Peyer's patch (tissue), 4 donors: ENCODE measurements at places on chromosomes 12 and 14. TPM values are rescaled to one million over a fixed set of nuclear protein-coding genes. Genes with fewer than 3 reads are reported as not detected.

DNA sequence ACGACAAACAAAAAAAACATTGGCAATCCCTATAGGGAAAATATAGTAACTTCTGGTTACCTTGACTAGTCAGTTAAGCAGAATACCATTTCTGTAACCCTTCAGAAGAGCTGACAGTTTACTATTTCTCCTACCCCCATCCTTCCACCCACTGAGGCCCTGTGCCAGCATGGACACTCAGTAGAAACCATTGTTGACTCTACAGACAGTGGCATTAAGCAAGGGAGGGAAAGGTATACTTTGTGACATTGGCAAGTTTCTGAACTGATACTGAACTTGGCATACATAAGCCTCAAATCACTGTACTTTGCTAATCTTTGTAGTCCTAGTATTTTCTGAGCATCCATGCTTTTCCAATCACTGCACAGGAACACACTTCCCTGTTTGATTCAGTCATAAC is 33.4 kb upstream of the VSX2 start:
- no peak for DNase-seq

DNA sequence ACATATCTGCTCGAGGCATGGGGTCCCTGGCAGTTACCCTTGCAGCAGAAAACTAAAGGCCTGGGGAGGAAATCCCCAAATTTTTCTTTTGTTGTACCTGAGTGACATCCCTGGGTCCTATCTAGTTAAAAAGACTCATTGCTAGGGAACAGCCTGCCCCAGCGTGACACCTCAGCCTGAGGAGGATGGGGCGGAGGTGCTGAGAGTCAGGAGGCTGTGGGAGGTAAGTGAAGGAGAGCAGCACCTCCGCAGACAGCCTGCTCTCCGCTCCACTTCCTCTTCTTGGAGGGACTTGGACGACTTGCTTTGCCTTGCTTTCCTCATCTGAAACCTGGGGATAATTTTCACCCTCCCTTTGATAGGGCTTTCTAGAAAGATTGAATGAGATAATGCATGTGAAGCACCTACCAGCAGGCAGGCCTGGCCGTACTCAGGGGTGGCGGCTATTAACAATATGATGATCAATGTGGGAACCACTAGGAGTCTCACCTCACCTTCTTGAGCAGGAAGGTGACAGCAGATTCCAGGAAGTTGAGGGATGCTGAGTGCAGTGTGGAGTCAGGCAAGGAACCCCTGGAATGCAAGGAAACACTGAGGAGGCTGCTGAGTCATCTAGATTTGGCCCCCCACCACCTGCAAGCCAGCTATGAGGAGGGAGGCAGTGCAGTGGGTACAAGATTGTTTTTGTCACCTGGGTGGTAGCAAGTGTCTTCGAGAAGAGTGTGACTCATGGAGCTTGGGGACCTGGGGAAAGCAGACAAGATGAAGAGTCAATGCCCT is 23.2 kb downstream of the UBE3B start:
- DNase-seq, result no peak

The GTF2A1 gene
- 17.2 TPM for total RNA-seq

- no peak for DNase-seq
Measured at GRCh38 chr14:102708494-102708893, 68.8 kb upstream of the TRAF3 start.

The KRT85 gene
- not detected for total RNA-seq
